Liver (tissue), 10 donors: ENCODE measurements at places on chromosomes 2 and 18. TPM values are rescaled to one million over a fixed set of nuclear protein-coding genes. Genes with fewer than 3 reads are reported as not detected.

DNA sequence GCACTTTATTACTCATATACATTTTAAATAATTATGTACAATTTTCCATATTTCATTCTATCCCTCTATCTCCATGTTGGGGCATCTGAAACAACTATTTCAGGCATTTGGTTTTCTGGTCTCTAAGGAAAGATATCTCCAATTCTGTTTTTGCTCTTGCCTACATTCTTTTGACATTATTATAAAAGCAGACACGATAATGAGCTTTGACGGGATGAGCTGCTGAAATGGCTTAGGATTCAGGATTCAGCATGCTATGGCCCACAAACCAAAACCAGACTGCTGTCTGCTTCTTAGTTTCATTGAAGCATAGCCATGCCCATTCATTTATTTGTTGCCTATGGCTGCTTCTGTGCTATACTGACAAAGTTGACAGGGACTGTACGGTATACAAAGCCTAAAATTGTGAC, 42.7 kb upstream of the GLS start:
- no peaks in the 10 kb centered on the region for H3K27me3 ChIP-seq
- H3K4me1 ChIP-seq, result no peaks in the 10 kb centered on the region
- no peaks in the 10 kb centered on the region for H3K36me3 ChIP-seq
- H3K27ac ChIP-seq, result no peak overlapping the region

DNA sequence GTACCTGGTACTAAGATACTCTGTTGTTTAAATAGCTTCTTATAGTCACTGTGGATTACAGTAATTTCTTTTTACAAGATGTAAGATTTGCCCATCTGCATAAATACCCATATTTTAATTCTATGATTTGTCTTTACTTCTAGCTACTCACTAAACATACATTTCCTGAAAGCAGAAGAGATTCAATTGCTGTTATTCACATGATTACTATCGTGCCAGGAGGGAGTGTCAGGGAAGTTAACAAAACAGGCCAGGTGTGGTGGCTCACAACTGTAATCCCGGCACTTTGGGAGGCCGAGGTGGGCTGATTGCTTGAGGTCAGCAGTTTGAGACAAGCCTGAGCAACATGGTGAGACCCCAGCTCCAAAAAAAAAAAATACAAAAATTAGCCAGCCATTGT, 33.8 kb downstream of the PRKCE start:
- no peak overlapping the region for H3K4me3 ChIP-seq
- no peaks in the 10 kb centered on the region for H3K36me3 ChIP-seq
- no peak overlapping the region for H3K27ac ChIP-seq

GRCh38 chr2:161421686-161422085, 5.6 kb downstream of the TBR1 start:
- H3K27me3 ChIP-seq, result peaks cover 38% of the 10 kb centered on the region
- peaks cover 16% of the 10 kb centered on the region for H3K4me1 ChIP-seq
- H3K36me3 ChIP-seq, result no peaks in the 10 kb centered on the region
- no peak overlapping the region for H3K27ac ChIP-seq
- no peak overlapping the region for H3K4me3 ChIP-seq

- DNase-seq, result no peak
- no peak overlapping the region for H3K4me3 ChIP-seq
- no peaks in the 10 kb centered on the region for H3K27me3 ChIP-seq
- no peaks in the 10 kb centered on the region for H3K36me3 ChIP-seq
- no peaks in the 10 kb centered on the region for H3K4me1 ChIP-seq
- H3K27ac ChIP-seq, result no peak overlapping the region
Measured at GRCh38 chr2:47632754-47633153, 150.2 kb upstream of the MSH6 start.

- H3K4me3 ChIP-seq, result no peak overlapping the region
- H3K36me3 ChIP-seq, result no peaks in the 10 kb centered on the region
- no peak for DNase-seq
- H3K27me3 ChIP-seq, result no peaks in the 10 kb centered on the region
- H3K27ac ChIP-seq, result no peak overlapping the region
Measured at GRCh38 chr2:238703436-238703835, 144.4 kb upstream of the TWIST2 start.

DNA sequence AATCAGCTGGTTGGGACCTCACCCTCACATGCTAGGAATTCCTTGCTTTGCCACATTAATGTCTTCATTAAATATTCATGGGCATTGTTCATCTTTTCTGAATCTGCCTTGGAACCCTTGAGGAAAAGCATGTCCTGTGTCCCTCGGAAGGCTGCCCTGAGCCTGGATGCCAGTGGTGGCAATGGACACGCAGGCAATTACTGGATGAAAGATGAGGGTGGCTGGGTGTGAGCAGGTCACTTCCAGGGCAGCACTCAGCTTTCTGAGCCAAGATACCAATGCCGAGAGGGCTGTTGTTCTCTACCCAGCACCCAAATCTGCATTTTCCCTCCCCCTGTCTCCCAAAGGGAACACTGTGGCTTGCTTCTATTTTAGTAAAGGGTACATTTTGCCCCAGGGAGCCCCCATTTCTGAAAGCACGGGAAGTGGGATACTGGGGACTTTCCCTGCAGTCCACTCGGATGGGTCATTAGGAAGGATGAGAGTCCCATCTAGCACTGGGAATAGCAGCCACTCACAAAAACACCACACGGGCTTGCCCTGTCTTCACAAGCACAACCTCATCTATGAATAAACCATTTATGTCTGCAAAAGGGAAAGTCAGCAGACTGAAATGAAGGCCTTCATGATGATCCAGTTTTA, 234.8 kb downstream of the SOX11 start:
- no peak for DNase-seq
- H3K4me3 ChIP-seq, result no peak overlapping the region
- H3K4me1 ChIP-seq, result no peaks in the 10 kb centered on the region
- no peak overlapping the region for H3K27ac ChIP-seq

DNA sequence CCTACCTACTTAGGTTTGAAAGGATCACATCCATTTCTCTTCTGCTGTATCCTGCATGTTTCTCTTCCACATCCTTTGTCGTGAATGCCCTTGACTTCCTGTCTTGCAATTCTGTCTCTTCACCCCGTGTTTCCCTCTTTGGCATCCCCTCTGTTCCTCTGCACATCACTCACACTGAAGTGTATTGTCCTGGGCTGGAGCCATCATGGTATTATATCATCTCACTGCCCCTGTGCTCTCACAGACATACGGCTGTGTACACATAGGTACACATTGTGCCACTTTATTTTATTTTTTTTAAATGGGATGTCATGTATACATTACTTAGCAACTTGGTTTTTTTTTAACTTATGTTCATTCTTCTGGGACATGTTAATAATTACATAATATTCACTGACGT, 291.6 kb downstream of the ALPK2 start:
- H3K36me3 ChIP-seq, result no peaks in the 10 kb centered on the region
- no peak overlapping the region for H3K27ac ChIP-seq
- H3K4me3 ChIP-seq, result no peak overlapping the region
- no peaks in the 10 kb centered on the region for H3K4me1 ChIP-seq
- no peaks in the 10 kb centered on the region for H3K27me3 ChIP-seq

The ILKAP gene
- total RNA-seq, result 19.2 TPM

The MOCOS gene
- 27.0 TPM for total RNA-seq

The TRMT61B gene
- 9.5 TPM for total RNA-seq

The MCM6 gene
- 35.7 TPM for total RNA-seq
